ENCODE measurements at places on chromosomes 7 and 10. TPM values are rescaled to one million over a fixed set of nuclear protein-coding genes. Genes with fewer than 3 reads are reported as not detected.

Gene VAX1
- total RNA-seq = not detected

Gene FAM13C
- not detected for total RNA-seq

Gene MOGAT3
- total RNA-seq = not detected

Gene SPDYE8
- total RNA-seq = not detected

Gene POP7
- total RNA-seq = 136 TPM

Gene HOXA13
- not detected for total RNA-seq

Gene PLAC9
- not detected for total RNA-seq

Gene CALCR
- not detected for total RNA-seq

Gene HMX3
- not detected for total RNA-seq

Gene TBRG4
- 133 TPM for total RNA-seq

- no peak for DNase-seq
Observed at GRCh38 chr7:93715234-93715633, 140.7 kb upstream of the CALCR start.

- DNase-seq = no peak
Observed at GRCh38 chr7:94374721-94375566, 19.8 kb upstream of the COL1A2 start.

DNA sequence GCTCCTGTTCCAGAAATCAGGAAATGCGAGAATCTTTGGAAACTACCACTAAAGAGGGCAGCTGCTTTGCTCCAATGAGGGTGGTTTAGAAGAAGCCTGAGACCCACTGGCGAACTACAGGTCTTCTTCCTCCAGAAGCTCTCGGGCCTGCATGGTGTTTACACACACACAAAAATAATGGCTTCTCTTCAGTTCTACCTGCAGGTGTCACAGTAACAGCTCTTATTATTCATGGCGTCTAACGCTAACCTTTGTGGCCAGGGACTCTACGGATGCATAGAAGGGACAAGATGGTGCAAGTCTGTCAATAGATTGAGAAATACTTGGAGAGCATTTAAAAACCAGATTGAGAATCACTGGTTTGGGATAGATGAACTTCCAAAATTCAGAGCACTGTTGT lies 22.4 kb downstream of the GPR141 start:
- no peak for DNase-seq

DNA sequence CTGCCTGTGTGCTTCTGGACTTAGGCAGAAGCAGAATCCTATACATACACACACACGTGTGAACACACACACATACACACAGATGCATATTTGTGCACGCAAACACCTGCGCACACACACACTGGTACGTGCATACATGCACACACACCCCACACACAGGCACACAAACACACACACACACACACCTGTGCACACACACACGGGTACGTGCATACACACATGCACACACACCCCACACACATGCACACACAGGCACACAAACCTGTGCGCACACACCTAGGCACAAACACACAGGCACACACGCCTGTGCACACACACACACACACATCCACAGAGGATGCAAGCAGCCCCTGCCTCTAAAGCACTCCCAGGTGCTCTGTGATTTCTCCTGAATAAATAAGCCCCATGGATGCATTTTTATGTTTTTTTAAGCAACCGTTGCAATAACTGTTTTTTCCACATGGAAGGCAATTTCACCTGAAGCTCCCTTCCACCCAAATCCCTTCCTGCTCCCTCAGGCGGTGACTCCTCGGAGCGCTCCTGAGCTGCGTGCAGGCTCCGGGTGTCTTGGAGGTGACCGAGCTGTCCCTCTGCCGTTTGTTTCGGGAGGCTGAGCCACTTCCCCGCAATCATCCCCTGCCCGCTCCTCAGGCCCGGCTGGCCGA lies 41.5 kb upstream of the PDGFA start:
- DNase-seq = peak; percentile 68

DNA sequence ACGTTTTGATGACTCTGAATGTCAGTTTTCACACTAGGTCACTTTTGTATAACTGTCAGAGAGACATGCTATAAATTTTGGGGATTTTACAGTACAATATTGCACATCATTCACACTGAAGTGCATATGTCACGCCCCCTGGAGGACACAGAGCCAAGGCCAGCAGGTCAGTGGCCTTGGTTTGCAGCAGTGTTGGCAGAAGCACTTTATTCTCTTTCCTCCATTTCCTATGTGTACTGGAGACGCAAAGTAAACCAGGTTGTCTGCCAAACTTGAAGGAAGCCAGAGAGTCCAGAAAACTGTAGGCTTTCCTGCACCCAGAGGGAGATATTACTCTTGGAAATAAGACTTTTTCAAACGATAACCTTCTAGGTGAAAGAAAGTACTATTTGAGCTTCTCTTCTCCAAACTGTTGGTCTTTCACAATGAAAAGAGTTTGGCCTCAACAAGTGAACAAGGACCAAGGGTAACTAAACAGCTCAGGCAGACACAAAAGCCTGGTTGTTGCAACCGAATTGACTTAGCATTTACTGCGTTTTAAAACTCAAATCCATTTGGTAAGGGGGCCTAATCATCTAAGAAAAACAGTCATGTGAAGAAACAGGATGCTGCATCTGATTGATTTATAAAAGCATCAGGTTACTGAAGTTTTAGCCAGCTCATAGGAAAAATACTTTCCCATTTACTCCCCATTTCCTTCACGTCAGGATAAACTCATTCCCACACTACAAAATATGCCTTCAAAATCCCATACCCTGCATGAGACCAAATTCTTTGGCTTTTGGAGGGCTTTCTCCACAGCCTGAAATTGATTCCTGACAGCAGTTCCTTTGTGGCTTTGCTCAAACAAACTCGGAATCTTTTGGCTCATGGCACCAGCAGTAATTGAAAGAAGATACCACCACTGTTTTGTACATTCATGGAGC lies 83.0 kb upstream of the SEC61G start:
- DNase-seq = no peak

GRCh38 chr7:30968747-30969603 lies 5.2 kb downstream of the GHRHR start:
- no peak for DNase-seq

- DNase-seq = no peak
Observed at GRCh38 chr7:127632276-127632910, 14.5 kb upstream of the PAX4 start.

DNA sequence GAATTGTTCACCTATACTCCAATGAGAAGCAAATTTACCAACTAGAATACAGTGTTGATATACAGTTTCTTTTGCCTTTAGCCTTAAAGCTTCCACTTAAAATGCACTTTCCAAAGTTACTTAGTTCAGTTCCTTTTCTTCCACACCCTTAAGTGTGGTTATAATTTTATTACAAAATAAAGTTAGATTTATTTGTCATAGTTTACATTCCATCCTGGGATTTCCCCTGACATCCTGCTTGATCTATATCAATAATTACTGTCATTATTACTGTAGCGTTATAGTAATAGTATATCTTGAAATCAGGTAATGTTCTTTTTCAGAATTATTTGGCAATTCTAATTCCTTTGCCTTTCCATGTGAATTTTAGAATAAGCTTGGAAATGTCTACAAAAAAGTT lies 23.3 kb upstream of the MEST start:
- no peak for DNase-seq

DNA sequence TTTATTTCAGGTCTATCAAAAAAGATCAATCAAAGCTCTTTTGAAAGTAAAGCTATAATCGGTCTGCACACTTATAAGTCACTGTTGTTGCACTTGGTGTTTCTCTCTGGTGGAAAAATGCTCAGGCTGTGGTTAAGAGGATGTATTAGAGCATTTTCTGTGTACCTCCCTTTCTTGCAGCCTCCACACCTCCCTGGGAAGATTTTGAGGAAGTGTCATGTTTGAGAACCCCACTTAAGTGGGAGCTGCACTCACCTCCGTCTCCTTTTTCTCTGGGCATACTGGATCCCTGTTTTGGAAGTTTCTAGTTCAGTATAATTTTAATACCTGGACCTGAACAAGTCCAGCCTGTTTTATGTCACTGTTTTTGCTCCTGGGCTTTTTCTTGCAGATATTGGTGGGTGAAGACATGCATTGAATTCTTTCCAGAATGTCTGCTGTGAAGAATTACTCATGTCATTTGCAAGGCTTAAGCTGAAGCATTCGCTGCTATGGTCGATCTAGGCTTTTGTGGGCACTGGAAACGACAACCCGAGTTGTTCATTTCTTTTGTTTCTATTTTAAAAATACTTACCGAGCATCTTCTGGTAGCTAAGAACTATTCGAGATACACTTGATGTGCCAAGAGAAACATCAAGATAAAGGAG lies 36.6 kb downstream of the TCF7L2 start:
- DNase-seq = no peak

DNA sequence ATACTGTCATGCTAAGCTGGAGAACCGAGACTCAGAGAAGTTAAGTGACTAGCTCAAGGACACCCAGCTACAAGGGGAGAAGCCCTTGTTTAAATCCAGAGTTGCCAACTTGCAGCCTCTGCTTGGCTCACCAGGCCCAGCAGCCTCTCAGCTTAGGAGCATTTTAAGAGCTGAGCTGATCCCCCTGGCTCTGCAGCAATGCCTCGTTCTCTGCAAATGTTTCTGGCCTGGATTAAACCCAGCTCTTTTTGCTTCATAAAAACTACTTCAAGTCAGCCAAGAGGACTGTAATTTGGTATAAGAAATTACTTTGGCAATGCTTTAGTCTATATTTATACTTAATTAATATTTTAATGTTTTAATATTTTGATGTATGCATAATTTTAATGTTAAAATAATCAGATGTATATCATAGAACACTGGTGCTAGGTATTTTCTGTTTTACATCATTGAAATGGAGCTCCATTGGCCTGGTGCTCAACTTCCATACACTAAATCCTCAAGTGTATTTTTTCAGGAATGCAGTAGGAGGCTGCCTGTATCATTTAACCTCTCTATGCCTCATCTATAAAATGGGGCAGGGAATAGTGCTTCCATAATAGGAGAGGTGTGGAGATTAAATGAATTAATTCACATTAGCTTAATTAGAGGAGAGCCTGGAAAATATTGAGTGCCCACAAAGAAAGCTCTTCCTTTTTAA lies 184.2 kb downstream of the EMX2 start:
- DNase-seq = no peak

- DNase-seq = no peak
Observed at GRCh38 chr10:124867304-124867703, 65.7 kb downstream of the ABRAXAS2 start.

GRCh38 chr10:34237898-34238455 lies 577.1 kb downstream of the PARD3 start:
- DNase-seq = no peak

DNA sequence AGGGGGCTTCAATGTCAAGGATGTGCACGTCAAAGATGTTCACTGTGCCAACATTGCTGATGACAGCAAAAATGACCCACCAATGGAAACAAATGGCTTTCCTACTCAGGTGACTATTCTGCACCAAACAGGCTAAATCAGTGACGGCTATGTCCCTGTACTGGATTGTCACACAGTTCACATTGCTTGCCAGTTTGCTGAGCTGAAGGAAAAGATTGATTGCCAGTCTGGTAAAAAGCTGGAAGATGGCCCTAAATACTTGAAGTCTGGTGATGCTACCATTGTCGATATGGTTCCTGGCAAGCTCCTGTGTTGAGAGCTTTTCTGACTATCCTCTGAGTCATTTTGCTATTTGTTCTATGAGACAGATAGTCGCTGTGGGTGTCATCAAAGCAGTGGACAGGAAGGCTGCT lies 202.2 kb upstream of the ETV1 start:
- no peak for DNase-seq

DNA sequence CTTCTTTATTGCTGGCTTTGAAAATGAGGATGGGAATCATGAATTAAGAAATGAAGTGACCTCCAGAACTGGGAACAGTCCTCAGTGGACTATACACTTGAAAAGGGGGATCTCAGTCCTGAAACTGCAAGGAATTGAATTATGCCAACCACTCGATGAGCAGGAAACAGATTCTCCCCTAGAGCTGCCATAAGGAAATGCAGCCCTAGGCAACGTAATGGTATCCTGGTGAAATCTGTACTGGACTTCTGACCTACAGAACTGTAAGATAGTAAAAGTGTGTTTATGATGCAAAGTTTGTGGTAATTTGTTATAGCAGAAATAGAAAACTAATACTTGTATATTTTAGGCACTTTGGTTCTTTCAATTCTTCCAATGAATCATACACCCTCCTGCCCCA lies 236.4 kb upstream of the TAC1 start:
- DNase-seq = no peak

DNA sequence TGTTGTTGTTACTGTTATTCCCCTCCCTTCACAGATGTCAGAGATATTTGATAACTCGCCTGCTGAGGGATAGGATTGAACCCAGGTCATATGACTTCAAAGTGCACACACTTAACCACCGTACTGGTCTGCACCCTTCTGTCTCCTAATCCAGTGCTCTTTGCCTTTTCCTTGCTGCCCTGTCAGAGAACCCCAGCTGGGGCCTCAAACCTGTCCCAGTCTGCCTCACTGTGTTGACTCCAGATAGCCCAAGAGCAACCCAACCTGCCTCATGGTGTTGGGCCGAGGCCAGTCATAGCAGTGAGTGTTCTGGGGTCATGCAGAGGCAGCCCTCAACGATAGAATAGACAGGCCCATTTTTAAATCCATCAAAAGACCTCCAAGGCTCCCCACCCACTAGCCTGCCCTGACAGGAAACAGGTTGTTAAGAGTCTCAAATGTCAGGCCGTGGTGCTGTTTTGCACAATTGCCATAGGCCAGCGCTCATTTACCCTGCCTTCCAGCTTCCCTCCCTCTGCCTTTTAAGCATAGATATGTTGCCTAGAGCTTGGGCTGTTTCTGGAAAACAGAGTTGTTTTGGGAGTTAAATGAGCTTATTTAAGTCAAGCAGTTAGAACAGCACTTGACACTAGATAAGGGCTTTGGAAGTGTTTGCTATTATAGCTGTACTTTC lies 37.0 kb upstream of the PDCD4 start:
- DNase-seq = no peak

DNA sequence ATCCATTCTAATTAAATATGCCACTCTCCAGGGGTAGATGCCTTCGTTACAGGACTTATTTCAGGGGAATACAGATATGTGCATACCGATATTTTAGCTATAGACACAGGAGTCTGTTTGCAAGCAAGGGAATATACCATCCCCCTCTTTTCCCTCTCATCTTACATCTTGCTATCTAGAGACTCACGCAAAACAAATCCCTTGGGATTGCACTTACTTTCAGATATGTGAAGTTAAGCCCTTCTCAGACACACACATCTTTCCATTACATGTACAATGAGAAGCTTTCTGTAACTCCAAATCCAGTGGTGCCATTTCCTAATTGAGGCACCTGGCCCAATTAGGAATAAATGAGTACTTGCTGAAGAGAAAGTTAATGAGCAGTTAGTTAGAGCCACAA lies 250.4 kb upstream of the FZD8 start:
- no peak for DNase-seq

- DNase-seq = no peak
Observed at GRCh38 chr7:80772347-80772993, 134.0 kb downstream of the CD36 start.

- DNase-seq = peak; percentile 95
Observed at GRCh38 chr7:155456738-155457543, 988 bp upstream of the EN2 start.

DNA sequence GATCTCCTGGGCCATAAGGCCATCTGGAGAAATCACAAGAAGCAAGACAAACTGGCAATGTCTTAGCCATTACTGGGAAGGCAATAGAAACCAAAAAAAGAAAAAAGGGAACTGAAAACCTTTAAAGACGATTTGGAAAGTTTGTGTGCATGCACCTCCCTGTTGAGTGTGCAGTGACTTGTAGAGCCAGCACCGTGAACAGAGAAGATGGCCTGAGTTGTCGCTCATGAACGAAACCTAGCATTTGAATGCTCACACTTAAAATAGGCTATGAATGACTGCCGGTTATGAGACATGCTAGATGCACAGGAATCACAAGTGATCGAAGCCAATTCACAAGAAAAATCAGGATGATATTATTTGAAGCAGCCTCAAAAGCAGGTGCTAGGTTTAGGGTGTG lies 151.3 kb upstream of the ADO start:
- no peak for DNase-seq

GRCh38 chr10:90798482-90798881 lies 59.4 kb downstream of the HTR7 start:
- no peak for DNase-seq
